ENCODE measurements at places on chromosomes 4 and X.

GRCh38 chr4:158787709-158788475 lies 19.1 kb downstream of the FNIP2 start:
- no peak for DNase-seq

DNA sequence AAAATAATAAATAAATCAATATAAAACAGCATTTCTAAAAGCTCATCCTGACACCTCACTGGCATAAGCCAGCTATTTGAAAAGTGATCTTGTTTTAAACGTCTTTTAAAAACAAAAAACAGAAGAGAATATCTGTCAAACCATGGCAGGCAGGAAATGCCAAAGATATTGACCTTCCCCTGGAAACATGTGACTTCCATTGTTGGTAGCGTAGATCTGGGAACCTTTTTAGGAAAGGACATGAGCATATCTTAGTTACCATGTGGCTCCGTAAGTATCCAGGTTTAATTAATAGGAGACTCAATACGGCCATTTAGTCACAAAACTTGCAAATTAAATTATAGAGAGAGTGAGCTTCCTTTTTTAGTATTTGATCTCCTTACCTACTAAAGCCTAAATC lies 83.0 kb upstream of the KLHL4 start:
- DNase-seq, result no peak

DNA sequence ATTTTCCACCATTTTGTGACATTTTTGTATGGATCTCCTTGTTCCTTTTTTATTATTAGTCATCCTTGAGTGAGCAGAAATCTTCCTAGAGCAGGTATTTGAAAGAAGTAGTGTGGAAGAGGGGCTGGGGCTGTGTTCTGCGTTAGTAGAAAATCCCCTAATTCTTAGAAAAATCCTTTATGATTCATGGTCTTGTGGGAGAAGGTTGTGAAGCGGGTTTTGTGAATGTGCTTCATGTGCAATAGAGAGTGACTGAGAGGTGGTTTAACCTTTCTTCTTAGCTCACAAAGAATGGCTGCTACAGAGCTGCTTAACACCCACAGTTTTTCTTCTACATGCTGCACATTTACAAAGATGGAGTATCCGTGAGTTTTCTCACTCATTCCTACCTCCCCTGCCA lies 220.5 kb downstream of the IDS start:
- DNase-seq, result no peak

GRCh38 chrX:16061296-16061695 lies 62.1 kb upstream of the GRPR start:
- no peak for DNase-seq

- DNase-seq, result no peak
Measured at GRCh38 chr4:124610211-124610610, 102.3 kb downstream of the ANKRD50 start.

GRCh38 chrX:110954428-110955100 lies 141.4 kb upstream of the PAK3 start:
- no peak for DNase-seq

- no peak for DNase-seq
Measured at GRCh38 chrX:24799565-24799964, 105.8 kb downstream of the POLA1 start.

DNA sequence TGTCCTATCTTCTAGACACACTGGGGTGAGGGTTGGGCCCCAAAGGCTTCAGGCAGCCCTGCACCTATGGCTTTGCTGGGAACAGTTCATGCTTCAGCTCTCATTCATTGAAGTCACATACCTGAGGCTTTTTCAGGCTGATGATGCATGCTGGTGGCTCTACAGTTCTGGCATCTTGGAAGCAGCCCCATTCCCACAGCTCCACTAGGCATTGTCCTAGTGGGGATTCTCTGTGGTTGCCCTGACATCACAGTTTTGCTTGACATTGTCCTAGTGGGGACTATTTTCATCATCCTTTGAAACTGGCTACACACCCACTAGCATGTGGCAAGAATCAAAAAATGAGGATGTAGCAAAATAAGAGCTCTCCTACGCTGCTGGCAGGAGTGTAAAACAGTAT lies 37.7 kb upstream of the C4orf17 start:
- no peak for DNase-seq

DNA sequence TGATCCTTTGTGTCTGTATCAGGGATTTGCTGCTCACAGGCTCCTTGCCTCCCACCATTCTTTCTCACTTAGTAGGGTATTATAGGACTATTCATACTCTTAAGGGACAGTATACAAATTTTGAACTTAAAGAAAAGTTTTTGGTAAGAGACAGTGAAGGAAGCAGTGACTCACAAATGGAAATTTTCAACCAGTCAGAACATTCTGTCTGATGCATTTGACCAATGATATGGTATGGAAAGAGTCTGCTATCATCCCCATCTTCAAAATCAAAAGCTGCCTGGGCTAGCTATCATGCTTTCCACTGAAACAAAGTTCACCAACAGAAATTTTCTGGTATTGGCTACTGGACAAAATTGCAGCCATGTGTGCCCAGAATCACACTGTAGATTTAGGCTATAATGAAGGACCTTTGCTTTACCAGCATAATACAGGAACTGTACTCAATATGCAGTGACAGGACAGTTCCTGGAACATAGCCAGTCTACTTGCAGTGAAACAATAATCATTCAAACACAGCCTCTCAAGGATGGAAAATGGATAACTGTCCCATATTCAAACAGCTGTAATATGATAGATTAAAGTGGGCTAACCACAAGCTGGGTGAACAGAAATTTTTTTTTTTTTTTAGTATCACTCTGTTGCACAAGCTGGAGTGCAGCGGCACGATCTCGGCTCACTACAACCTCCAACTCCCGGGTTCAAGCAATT lies 109.0 kb upstream of the ACSL4 start:
- no peak for DNase-seq

DNA sequence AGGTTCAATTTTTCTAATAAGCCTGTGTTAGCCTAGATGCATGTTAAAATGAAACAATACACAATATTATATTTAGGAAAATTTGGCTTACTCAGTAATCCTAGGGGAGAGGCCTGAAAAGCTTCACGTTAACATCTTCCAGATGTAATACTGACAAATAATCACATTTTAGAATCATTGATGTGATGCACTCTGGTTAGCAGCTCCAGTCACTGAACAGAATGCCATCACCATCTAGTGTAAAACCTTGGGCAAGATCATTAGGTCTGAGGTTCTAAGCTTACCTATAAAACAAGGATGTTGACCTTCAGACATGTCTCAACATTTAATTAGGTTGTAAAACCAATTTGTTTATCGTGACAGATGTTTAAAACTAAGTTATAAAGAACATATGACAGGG lies 1704.8 kb downstream of the STIM2 start:
- no peak for DNase-seq

Measured in NCI-H1436 treated with DMSO at 0.1 percent for 48 hours (cell line).